ENCODE measurements at places on chromosomes 5 and 9.
A peak's percentile ranks its signal among the peaks of the same experiment; 100 is the strongest.

GRCh38 chr5:143968071-143968878 lies 156.3 kb downstream of the HMHB1 start:
- DNase-seq, result no peak

GRCh38 chr9:109401169-109401989 lies 80.5 kb upstream of the EPB41L4B start:
- no peak for DNase-seq

DNA sequence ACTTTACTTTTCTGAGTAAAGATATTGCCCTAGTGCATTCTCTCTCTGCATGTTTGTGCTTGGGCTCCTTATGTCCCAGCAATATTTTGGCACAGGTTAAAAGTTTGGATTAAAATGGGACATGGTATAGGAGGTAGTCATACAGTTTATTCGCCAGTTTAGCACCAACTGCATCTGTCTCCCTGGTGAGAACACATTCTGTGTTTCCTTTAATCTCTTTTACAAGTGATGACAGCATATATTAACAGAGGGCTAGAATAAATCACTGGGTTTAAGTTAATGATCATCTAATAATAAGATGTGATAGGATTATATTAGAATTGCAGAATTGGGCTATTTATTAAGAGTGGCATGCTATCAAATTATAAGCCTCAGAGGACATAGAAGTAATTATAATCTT lies 550.1 kb downstream of the LRRC70 start:
- DNase-seq, result no peak

- DNase-seq, result no peak
Measured at GRCh38 chr5:19902316-19902934, 85.6 kb downstream of the CDH18 start.

- no peak for DNase-seq
Measured at GRCh38 chr5:82319651-82320376, 41.7 kb upstream of the RPS23 start.

DNA sequence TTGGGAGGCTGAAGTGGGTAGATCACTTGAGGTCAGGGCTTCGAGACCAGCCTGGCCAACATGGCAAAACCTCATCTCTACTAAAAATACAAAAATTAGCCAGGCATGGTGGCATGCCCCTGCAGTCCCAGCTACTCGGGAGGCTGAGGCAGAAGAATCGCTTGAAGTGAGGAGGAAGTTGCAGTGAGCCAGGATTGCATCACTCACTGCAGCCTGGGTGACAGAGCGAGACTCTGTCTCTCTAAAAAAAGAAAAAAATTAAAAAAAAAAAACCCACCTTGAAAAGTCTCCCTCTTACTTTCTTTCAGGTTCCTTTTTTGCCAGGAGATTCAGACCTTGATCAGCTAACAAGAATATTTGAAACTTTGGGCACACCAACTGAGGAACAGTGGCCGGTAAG lies 34.2 kb downstream of the CDK7 start:
- no peak for DNase-seq

- DNase-seq, result no peak
Measured at GRCh38 chr5:163445345-163445744, 8.0 kb downstream of the CCNG1 start.

- no peak for DNase-seq
Measured at GRCh38 chr5:157172403-157172802, 6.3 kb upstream of the GARIN3 start.

- DNase-seq, result no peak
Measured at GRCh38 chr5:114319236-114319635, 42.6 kb upstream of the KCNN2 start.

- DNase-seq, result no peak
Measured at GRCh38 chr9:18260521-18260920, 213.4 kb upstream of the ADAMTSL1 start.

DNA sequence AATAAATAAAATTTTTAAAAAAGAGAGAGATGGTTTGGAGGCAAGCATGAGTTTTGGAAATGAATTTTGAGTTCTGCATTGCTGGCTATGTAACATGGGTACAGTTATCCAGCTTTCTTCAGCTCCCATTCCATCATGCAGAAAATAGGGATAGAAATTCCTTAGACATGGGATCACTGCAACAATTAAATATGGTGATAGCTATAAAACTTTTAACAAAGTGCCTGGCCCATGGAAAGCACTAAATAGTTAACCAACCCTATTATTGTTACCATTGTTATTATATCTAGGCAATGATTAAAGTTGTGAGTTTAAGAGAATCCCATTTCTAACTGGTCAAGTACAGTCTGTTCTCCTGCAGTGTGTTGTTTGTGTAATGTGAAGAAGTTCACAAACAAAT lies 115.4 kb upstream of the GAS1 start:
- no peak for DNase-seq

- no peak for DNase-seq
Measured at GRCh38 chr5:16313761-16314160, 134.2 kb upstream of the MARCHF11 start.

- no peak for DNase-seq
Measured at GRCh38 chr9:126375386-126375785, 48.8 kb downstream of the MVB12B start.

GRCh38 chr5:8299716-8300115 lies 430.8 kb downstream of the MTRR start:
- DNase-seq, result no peak

DNA sequence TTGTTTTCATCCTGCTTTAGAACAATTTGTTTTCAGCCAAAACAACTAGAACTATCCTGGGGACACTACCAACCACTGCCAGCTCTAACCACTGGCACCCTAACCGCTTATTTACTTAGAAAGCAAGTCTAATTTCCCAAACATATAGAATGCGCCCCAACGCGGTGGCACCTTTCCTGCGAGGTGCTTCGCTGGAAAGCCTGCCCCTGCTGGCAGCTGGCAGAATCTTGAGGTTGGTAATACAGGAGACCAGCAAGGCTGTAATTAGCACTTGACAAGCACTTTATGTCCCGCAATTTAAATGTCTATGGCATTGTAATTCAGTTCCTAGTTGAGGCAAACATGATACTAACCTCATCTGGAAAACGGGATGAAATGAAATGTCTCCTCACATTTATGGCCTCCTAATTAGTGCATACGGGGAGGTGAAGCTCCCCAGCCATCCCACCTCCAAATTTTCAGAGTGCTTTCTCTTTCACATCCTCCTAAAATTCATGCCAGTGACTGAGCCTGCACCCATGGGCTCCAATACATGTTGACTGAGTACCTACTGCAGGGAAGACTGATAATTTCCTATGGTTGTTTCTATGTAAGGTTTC lies 30.4 kb downstream of the GABBR2 start:
- no peak for DNase-seq

GRCh38 chr9:84667571-84668195 lies 1.8 kb upstream of the NTRK2 start:
- DNase-seq, result peak; percentile 12

DNA sequence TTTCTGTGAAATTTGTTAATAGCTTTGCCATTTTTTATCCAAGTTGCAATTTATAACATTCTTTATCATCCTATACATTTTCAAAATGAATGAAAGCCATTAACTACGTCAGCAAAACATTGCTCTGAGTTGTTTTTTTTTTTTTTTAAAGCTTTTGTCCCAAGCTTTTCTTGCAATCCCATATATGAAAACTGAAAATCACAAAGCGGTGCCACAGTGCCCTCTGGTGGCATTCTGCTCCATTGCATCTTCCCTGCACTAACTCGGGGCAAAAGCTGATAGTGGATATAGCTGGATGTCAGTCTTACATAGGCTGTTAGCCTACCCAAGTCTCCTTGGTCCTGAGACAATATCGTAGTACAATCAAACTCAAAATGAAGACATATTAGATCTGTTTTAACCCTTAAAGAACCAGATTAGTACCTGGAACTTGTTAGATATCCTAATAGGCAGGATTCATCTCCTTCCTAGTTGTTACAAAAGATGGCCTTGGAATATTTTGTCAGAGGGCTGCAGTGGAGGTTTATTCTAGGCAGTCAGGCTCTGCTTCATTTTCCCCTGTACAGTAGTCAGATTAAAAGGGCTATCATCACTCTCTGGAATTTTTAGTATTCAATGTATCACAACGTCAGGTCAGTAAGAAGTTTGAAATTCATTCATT lies 669.9 kb downstream of the PTPRD start:
- peak; percentile 6 for DNase-seq

DNA sequence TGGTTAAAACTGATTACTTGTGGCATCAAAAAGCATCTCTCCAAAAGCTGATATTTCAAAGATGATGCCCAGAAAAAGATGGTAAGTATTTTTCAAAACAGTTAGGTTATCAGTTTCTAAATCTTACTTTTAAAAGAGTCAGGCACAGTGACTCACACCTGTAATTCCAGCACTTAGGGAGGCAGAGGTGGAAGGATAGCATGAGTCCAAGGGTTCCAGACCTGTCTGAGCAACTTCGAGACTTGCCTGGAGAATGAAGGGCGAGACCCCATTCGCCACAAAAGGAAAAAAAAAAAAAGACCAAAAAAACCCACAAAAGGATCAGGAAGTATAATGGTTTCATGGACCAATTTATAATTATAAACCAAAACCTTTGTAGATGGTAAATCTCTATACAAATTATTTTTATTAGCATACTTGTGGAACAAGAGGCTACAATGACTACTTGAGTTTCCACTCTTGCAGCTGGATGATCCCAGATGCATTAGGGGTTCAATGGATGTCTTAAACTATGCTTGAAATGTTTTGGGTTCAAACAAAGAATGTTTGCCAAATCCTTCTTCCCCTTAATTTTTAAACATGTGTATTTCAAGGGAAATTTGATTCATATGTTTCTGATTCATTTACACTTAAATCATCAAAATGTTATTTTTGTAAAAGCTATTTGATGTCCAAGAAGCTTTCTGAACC lies 96.1 kb downstream of the ADAMTSL1 start:
- DNase-seq, result no peak

DNA sequence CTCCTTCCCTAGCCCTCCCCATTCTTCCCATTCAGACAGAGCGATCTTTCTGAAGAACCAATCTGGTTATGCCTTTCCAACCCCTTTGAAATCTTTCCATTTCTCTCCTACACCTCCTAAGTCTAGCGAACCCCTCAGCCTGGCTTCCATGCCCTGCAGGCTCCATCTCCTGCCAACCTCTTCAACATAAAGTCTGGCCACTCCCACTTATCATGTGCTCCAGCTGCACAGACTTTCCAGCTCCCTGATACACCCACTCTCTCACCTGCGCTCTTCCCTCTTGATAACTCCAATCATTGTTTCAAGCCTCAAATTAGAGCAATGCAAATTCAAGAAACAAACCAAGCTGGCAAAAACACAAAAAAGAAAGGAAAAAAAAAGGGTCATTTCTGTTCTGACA lies 3.8 kb upstream of the ORM1 start:
- DNase-seq, result no peak

DNA sequence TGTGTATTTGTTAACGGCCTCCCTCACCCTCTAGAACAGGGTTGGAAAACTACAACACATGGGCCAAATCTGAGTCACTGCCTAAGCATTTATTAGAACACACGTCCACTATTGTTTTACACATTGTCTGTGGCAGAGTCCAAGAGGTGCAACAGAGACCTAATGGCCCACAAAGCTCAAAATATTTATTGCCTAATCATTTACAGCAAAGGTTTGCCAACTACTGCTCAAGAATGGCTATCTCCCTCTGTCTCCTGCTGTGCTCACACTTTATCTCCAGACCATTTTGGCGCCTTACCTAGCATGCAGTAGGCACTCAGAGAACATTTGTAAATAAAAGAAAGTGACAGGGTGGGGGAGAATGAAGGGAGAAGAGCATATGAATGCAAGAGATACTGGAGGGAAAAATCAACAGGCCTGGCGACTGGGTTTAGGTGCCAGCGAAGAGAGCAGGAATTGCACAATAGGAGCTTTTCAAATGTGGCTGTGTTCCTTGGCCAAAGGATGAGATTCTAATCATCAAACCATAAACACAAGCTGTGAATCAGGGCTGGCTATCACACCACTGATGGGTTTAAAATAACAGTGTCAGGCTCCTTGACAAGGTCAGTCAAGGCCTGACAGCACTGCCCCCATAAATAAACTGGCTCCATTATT lies 80.3 kb downstream of the EPB41L4A start:
- DNase-seq, result no peak

GRCh38 chr5:6510973-6511372 lies 62.3 kb downstream of the UBE2QL1 start:
- no peak for DNase-seq

DNA sequence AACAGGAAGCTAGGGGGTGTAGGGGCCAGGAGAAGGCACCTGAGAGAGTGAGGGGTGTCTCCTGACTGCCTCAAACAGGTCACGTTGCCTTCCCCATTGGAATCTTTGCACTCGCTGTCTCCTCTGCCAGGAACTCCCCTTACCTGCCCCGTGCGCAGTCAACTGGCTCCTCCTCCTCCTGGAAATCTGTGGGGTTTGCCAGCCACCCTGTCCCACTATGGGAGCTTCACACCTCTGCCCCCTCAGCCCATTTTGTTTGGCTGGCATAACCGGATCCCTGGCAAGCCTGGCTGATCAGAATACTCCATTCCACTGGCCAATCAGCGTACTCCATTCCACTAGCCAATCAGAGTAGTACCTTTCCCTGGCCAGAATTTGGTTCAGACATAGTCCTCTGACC lies 10.4 kb upstream of the SLC34A1 start:
- no peak for DNase-seq

- DNase-seq, result no peak
Measured at GRCh38 chr5:150081541-150082283, 4.6 kb downstream of the CSF1R start.

DNA sequence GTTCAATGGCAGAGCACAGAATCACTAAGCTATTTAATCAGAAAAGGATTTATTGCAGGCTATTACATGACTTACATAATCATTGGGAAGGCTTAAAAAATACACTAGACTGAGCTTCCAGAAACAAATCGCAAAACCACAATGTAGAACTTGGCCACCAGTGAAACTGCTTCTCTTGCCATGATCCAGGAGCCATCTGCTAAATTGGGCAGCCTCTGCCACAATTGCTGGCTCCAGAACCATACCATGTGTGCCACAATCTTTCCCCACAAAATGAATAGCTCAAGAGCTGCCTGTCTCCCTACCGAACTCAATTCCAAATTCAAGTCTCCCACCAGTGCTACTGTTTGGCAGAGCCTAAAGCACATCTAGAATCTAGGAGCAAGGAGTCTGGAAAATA lies 9.8 kb upstream of the ERAP1 start:
- DNase-seq, result no peak

GRCh38 chr5:158758675-158759074 lies 341.0 kb downstream of the EBF1 start:
- no peak for DNase-seq
